ENCODE measurements at places on chromosomes 5 and 9.

GRCh38 chr5:1405539-1406530 is 39.4 kb downstream of the SLC6A3 start:
- DNase-seq: no peak

DNA sequence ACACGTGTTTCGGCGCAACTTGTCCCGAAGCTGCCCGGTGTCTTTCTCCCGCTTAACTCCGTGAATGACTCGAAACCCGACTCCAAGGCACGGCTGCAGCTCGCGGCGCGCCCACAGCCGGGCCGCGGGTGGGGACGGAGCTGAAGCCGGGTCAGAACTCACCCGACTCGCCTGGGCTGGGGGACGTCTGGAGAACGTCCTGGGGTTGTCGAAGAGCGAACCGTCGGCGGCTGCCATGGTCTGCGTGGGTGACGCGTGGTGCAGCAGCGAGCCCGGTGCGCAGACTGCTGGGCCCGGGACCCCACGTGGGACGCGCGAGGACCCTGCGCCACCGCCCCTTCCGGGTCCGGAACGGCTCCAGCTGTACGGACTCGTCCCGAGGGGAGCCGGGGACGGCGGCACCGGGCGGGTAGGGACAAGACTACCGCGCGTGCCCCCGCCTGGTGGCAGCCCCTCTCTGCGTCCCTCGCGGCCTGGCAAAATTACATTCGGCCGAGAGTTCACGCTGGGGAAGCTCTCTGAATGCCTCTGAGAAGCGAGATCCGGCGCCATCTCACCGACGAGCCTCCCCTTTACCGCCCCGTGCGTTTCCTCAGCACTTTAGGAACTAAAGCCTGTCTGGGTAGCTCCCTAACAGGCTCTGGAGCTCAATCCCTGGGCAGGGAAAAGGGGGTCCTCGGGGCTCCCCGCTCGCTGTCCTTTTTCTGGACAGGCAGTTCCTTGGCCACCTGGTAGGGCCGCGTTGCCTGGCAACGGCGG is at the start of gene DDX31:
DDX31 (minus strand) TSS at position 286 of the 759 bp plus-strand sequence; CDS start at position 237, 49 bp downstream.
- DNase-seq: peak; percentile 48

DNA sequence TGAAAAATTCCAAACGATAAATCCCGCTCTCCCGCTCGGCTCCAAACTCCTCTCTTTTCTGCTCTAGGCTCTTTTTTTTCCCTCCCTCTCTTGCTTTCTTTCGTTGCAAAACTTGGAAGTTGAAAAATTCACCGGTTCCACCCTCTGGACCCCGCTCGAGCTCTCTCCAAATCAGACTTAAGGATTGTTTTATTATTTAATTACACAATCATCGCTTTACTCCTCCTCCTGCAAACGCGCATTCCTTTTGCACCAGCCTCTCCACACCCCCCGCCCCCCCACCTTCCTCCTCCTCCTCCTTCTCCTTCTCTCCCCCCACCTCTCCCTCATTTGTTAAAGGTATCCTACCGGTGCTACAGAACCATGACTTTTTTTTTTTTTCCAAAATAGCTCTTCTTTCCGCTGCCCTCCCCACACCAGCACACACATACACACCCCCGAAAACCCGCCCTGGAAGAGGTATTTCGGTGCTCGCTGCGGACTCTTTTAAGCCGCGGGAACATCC is 535 bp upstream of the NFIB start:
- DNase-seq: peak; percentile 78

DNA sequence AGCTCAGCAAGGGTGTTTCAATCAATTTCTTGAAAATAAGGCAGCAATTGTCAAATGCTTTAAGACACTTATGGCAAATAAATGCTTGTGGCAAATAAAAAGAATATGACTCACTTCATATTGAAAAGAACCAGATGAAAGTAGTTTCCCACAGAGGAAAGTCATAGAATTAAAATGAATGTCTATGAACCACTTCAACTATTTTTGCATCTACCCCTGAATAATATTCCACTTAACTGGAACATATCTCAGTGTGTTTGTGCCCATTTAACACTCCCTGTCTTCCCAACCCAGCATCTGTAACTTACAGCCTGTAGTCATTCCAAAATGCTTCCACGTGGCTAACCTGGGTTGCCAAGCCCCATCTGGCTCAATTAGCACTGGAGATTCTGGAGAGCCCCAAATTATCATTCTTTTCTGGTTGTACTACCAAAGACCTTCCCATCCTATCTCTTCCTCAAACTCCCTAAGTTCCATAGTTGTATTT is 84.7 kb downstream of the FEM1C start:
- DNase-seq: no peak

Data from DMS79 (cell line).